ENCODE measurements at places on chromosomes 1 and 21. TPM values are rescaled to one million over a fixed set of nuclear protein-coding genes. Genes with fewer than 3 reads are reported as not detected.

RCAN1 gene
- total RNA-seq = 7.8 TPM

TRIM46 gene
- 5.8 TPM for total RNA-seq

SPATA46 gene
- not detected for total RNA-seq

KRTAP19-1 gene
- total RNA-seq = not detected

LAD1 gene
- not detected for total RNA-seq

TMEM52 gene
- 2.1 TPM for total RNA-seq

CRNN gene
- total RNA-seq = not detected

AKR1A1 gene
- total RNA-seq = 184 TPM

C1orf52 gene
- 35.7 TPM for total RNA-seq

GPATCH3 gene
- total RNA-seq = 8.7 TPM

FLG gene
- not detected for total RNA-seq

ERG gene
- not detected for total RNA-seq

DNA sequence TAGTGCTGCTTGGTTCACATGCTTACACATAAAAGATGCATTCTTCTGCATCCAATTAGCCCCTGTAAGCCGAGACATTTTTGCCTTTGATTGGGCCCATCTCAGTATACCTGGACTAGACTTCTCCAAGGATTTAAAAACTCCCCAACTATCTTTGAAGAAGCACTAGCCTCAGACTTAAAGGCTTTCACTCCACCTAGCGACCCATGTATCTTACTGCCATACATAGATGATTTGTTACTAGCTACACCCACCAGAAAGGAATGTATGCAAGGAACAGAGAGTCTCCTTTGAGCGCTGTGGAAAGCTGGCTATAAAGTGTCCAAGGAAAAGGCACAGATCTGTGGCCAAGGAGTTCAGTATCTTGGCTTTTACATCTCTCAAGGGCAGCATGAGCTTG, 91.7 kb downstream of the LIPI start:
- no peaks in the 10 kb centered on the region for H3K27me3 ChIP-seq
- no peaks in the 10 kb centered on the region for H3K36me3 ChIP-seq
- no peak overlapping the region for H3K27ac ChIP-seq
- peaks cover 8% of the 10 kb centered on the region for H3K4me1 ChIP-seq
- no peak for DNase-seq

DNA sequence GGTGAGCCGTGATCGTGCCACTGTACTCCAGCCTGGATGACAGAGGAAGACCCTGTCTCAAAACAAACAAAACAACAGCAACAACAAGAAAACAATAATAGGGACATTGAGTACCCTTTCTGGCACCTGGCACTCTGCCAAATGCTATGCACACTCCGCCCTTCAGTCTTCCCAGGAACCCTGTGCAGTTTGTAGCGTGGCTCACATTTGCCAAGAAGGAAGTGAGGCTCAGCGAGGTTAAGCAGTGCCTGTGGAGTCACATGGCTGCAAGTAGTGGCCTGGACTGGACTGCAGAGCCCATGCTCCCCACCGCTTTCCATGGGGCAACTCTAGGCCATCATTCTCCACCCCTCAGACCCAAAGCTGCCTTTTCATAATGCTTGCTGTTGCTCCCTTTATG, 5.3 kb upstream of the EVA1B start:
- no peaks in the 10 kb centered on the region for H3K36me3 ChIP-seq
- no peak overlapping the region for H3K4me3 ChIP-seq
- no peak overlapping the region for H3K27ac ChIP-seq

- no peak for DNase-seq
- H3K27ac ChIP-seq = no peak overlapping the region
- H3K4me1 ChIP-seq = peaks cover 10% of the 10 kb centered on the region
- no peaks in the 10 kb centered on the region for H3K27me3 ChIP-seq
- H3K36me3 ChIP-seq = peaks cover 7% of the 10 kb centered on the region
- H3K4me3 ChIP-seq = no peak overlapping the region
These were observed 172.6 kb downstream of the APP start for GRCh38 chr21:25997788-25998611.

DNA sequence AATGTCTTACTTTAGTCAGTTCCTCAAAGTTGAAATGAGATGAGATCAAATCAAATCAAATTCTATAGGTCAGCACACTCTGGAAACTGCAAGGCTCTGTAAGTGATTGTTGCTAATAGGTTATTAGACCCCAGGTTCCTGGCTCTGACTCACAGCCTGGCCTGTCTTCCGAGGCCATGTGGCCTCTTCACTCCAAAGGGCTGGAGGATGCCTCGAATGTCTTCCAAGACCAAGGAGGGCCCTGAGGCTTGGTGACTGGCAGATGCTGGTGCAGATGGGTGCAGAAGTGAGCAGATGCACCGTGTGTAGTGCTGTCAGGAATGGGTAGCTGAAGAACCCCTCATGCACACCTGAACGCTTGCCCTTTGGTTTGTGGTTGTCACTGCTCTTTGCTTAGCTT, 113.4 kb downstream of the MAB21L3 start:
- no peaks in the 10 kb centered on the region for H3K27me3 ChIP-seq
- H3K27ac ChIP-seq = no peak overlapping the region
- no peaks in the 10 kb centered on the region for H3K4me1 ChIP-seq
- H3K36me3 ChIP-seq = no peaks in the 10 kb centered on the region
- DNase-seq = no peak

DNA sequence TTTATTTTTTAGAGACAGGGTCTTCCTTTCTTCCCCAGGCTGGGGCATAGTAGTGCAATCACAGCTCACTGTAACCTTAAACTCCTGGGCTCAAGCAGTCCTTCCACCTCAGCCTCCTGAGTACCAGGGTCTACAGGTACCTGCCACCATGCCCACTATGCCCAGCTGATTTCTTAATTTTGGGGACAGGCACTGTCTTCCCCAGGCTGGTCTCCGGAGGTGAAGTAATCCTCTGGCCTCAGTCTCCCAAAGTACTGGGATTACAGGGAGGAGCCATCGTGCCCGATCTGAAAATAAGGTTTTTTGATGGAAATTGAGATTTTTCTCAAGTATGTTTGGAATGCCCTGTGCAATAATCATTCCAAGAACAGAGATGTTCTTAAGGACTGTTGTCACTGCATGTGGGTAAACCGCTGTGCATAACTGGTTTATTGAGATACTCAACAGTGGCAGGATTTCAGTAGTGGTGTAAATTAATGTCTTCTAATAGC, 934 bp upstream of the MSH4 start:
- peaks cover 63% of the 10 kb centered on the region for H3K36me3 ChIP-seq
- no peak overlapping the region for H3K4me3 ChIP-seq
- DNase-seq = no peak
- H3K4me1 ChIP-seq = peaks cover 25% of the 10 kb centered on the region

GRCh38 chr1:43951021-43951985, 4.6 kb downstream of the IPO13 start:
- H3K27ac ChIP-seq = no peak overlapping the region
- DNase-seq = no peak
- no peaks in the 10 kb centered on the region for H3K36me3 ChIP-seq
- H3K27me3 ChIP-seq = no peaks in the 10 kb centered on the region

- no peaks in the 10 kb centered on the region for H3K27me3 ChIP-seq
- H3K4me3 ChIP-seq = no peak overlapping the region
- DNase-seq = no peak
These were observed 246.4 kb downstream of the PBX1 start for GRCh38 chr1:164805399-164805798.

DNA sequence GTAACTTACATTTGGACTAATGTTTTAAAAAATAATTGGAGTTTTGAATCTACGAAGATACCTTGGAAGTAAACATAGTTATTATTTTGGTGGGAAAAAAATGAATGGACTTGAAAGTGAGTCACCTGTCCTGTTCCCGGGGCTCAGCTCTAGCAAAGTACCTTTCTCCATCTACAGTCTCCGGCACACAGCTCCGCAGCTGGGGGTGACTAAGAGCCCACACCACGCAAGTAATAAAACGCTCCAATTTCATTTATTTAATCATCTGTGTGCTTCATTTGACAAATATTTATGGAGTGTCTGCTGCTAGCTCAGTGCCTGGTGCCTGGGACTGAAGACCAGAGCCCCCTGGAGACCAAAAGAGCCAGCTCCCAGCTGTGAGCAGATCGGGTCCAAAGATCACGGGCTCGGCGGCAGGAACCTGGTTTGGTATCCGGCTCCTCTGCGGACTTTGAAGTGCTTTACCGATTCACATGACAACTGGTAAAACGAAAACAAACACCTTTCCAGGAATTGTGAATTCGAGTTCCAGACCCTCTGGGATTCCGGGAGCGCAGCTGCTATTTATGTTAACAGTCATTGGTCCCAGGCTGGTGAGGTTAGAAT, 1.7 kb upstream of the RIPK4 start:
- no peaks in the 10 kb centered on the region for H3K36me3 ChIP-seq
- H3K4me3 ChIP-seq = peak overlapping the region; percentile 37
- H3K4me1 ChIP-seq = peaks cover 24% of the 10 kb centered on the region
- no peak overlapping the region for H3K27ac ChIP-seq

- no peaks in the 10 kb centered on the region for H3K36me3 ChIP-seq
- no peak for DNase-seq
- H3K4me1 ChIP-seq = peaks cover 4% of the 10 kb centered on the region
- no peak overlapping the region for H3K4me3 ChIP-seq
These were observed 36.2 kb upstream of the DOCK7 start for GRCh38 chr1:62724430-62724829.

DNA sequence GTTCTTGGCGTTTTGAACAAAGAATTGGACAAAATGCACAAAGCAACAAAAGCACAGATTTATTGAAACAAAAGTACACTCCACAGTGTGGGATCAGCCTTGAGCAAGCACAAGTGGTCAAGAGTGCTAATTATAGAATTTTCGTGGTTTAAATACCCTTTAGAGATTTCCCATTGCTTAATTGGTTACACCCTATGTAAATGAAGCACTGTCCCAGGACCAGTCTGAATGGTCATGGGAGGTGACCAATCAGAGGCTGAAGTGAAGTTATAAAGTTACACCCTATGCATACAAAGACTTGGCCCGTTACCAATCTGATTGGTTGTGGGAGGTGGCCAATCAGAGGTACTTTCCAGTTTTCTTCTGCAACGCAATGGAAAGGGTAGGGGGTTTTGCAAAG, 223.6 kb downstream of the CENPF start:
- no peak overlapping the region for H3K27ac ChIP-seq
- H3K4me1 ChIP-seq = no peaks in the 10 kb centered on the region
- no peaks in the 10 kb centered on the region for H3K27me3 ChIP-seq
- no peak for DNase-seq
- H3K4me3 ChIP-seq = no peak overlapping the region

DNA sequence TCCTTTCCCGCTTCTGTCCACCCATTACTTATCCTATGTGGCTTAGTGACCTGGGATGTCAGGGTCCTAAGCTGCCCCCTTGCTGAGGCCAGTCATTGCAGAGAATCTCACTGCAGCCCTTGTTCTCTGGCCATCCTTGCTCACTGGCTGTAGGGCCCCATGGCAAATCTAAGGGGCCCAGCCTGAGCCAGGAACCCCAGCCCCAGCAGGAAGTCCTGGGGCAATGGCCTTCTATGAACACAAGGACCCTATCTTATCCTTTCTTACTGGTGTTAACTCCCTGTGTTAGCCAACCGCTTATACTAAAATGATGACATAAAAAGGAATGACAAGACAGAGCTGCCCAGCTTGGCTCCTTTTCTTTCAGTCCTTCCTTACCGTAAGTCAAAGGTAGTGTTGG, 29.9 kb downstream of the DHCR24 start:
- no peak for DNase-seq
- no peak overlapping the region for H3K4me3 ChIP-seq
- H3K27me3 ChIP-seq = no peaks in the 10 kb centered on the region
- no peaks in the 10 kb centered on the region for H3K4me1 ChIP-seq
- no peak overlapping the region for H3K27ac ChIP-seq
- peaks cover 48% of the 10 kb centered on the region for H3K36me3 ChIP-seq

DNA sequence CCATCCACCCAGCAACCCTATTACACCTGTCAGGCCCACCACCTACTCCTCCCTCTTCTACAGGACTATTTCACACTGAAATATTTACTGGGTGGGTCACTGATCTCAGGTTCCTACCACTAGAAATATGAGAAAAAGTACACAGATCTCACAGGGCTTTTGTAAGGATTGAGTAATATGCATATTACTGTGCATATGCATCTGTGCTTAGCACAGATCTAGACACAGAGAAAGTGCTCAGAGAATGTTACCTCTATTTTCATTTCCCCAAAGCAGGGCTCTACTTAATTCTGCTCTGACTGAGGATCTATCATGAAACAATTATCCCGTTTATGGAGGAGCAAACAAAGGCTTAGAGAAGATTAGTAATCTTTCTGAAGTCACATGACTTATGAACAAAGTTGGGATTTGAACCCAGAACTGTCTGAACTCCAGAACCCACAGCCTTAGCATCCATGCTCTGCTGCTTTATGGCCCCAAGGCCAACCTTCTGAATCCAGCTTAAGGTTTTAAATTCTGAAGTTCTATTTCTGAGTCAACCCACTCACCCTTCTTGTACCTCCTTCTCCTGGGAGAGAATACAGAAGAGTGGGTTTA, 11.8 kb downstream of the TSSK3 start:
- H3K4me3 ChIP-seq = no peak overlapping the region
- H3K36me3 ChIP-seq = peaks cover 16% of the 10 kb centered on the region
- no peak overlapping the region for H3K27ac ChIP-seq
- DNase-seq = no peak

GRCh38 chr21:23740463-23740862, 1866.8 kb downstream of the MRPL39 start:
- H3K27ac ChIP-seq = no peak overlapping the region
- DNase-seq = no peak
- H3K27me3 ChIP-seq = peaks cover 2% of the 10 kb centered on the region
- no peaks in the 10 kb centered on the region for H3K36me3 ChIP-seq
- H3K4me1 ChIP-seq = no peaks in the 10 kb centered on the region
- no peak overlapping the region for H3K4me3 ChIP-seq

- no peak within 1 kb of the TSS for H3K4me3 ChIP-seq
- H3K4me1 ChIP-seq = no peaks in the 10 kb centered on the region
- DNase-seq = no peak
- H3K27me3 ChIP-seq = peaks cover 4% of the 10 kb centered on the region
These were observed at the start of gene KRTAP19-1 for GRCh38 chr21:30480145-30480544. TSS of gene KRTAP19-1 (minus strand) at chr21:30480367. CDS start at chr21:30480317, 50 bp downstream.

DNA sequence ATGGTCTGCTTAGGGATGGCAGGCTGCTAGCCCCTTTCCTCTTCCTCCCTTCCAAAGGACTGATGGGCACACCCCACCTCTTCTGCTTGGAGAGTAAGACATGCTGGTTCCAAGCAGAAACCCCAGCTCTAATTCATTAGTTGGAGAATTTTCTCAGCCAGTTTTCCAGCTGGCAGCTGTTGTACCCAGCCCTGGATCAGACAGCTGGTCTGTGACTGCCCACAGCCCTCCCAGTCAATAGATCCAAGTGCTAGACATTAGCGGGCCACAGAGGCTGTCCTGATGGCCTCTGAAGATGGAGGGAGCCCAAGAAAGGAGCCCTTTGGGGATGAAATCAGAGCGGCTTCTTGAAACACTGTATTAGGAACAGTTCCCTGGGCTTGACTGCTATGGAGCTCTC, 35.8 kb downstream of the ACOT11 start:
- H3K4me3 ChIP-seq = no peak overlapping the region
- no peak overlapping the region for H3K27ac ChIP-seq
- H3K36me3 ChIP-seq = no peaks in the 10 kb centered on the region
- DNase-seq = no peak

GRCh38 chr1:169109561-169110134, 3.2 kb downstream of the ATP1B1 start:
- H3K27me3 ChIP-seq = peaks cover 7% of the 10 kb centered on the region
- no peak for DNase-seq
- no peak overlapping the region for H3K4me3 ChIP-seq
- H3K4me1 ChIP-seq = peaks cover 35% of the 10 kb centered on the region

- DNase-seq = no peak
- H3K36me3 ChIP-seq = no peaks in the 10 kb centered on the region
- H3K27ac ChIP-seq = no peak overlapping the region
- H3K4me3 ChIP-seq = no peak overlapping the region
- no peaks in the 10 kb centered on the region for H3K4me1 ChIP-seq
These were observed 1.1 kb upstream of the PLCH2 start for GRCh38 chr1:2474933-2475371.

GRCh38 chr1:195872376-195872775, 735.9 kb downstream of the KCNT2 start:
- no peaks in the 10 kb centered on the region for H3K36me3 ChIP-seq
- H3K27ac ChIP-seq = no peak overlapping the region
- no peaks in the 10 kb centered on the region for H3K27me3 ChIP-seq
- no peak for DNase-seq
- H3K4me1 ChIP-seq = no peaks in the 10 kb centered on the region

Measured in activated CD8-positive, alpha-beta T cell treated with anti-CD3 and anti-CD28 coated beads for 36 hours (primary cell).